ENCODE measurements at places on chromosomes 1 and 21.

GRCh38 chr1:151167116-151167515 lies 1.2 kb downstream of the SCNM1 start:
- DNase-seq, result no peak

DNA sequence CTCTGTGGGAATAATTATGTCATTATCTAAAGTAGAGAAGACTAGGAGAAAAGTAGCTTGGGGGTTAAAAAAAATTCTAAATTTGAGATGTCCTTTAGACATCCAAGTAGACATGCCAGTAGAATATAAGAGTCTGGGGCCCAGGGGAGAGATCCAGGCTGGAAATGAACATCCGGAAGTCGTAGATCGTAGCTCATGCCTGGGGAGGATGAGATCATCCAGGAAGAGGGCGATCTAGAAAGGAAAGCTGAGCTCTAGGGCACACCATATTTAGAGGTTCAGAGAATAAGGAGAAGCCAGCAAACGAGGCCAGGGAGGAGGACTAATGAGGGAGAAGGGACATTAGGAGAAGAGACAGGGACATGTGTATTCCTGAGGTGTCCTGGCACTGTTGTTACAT lies 12.2 kb downstream of the NGF start:
- DNase-seq, result no peak

- DNase-seq, result no peak
Measured at GRCh38 chr1:4425892-4426291, 228.5 kb upstream of the AJAP1 start.

GRCh38 chr1:119958223-119958622 lies 61.9 kb upstream of the ADAM30 start:
- no peak for DNase-seq

GRCh38 chr1:94986783-94987182 lies 59.9 kb upstream of the CNN3 start:
- DNase-seq, result no peak

GRCh38 chr1:235513495-235514366 lies 9.5 kb upstream of the B3GALNT2 start:
- DNase-seq, result peak; percentile 47

DNA sequence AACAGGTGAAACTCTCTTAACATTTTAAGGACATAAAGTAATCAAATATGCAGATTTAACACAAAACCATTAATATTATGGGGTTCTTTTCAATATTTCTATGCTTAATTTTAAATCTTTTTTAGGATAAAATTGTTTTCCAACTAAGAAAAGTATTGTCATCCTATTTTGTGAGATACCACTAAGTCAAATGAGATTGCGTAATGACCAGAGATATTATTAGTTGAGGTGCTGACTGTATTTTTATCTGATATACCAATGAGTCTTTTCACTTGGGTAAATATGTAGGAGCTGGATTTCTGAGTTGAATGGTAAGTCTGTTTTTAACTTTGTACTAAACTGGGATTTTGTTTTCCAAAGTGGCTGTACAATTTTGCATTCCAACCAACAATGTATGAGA lies 25.4 kb downstream of the LEPR start:
- no peak for DNase-seq

DNA sequence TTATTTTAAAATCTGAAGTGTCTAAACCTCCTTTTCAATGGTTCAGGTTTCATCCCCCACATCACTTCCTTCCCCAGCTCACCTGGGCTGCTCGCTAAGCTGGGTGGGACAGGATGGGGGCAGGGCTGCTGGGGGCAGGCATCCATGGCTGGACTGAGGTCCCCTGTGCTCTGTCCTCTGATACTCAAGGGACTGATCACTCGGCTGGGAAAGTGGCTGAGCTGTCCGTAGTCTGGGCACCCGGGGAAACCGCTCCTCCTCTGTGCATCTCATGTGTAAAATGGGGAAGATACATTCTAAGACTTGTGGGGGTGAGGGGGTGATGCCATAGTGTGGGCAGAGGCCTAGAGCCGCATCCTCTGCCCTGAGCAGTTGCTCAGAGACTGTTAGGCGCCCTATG lies 411.2 kb downstream of the MATN1 start:
- no peak for DNase-seq

GRCh38 chr1:53066891-53067738 lies 5.1 kb downstream of the PODN start:
- DNase-seq, result no peak

GRCh38 chr21:28746166-28746565 lies 246.5 kb downstream of the LTN1 start:
- DNase-seq, result no peak

- no peak for DNase-seq
Measured at GRCh38 chr1:5601516-5601915, 390.7 kb downstream of the NPHP4 start.

GRCh38 chr1:244836135-244836521 lies 670 bp downstream of the COX20 start:
- DNase-seq, result no peak

DNA sequence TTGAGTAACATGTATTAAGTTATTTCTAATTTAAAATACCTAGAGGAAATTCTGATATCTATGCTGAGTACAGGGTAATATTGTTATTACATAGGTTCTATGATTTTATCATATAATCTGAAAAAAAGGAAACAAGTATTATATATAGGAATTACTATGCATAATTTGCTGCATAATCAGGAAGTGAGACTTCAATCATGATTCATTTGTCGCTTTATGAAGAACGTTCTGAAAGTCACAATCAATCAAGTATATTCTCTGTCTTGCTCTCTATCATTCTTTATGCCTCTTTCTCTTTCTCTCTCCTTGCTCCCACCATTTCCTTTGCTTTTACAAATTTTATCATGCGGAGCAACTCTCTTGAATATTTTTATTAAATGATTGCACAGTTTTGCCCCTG lies 1130.3 kb downstream of the PLA2G4A start:
- no peak for DNase-seq

- DNase-seq, result no peak
Measured at GRCh38 chr1:21764615-21765423, 18.1 kb downstream of the USP48 start.

DNA sequence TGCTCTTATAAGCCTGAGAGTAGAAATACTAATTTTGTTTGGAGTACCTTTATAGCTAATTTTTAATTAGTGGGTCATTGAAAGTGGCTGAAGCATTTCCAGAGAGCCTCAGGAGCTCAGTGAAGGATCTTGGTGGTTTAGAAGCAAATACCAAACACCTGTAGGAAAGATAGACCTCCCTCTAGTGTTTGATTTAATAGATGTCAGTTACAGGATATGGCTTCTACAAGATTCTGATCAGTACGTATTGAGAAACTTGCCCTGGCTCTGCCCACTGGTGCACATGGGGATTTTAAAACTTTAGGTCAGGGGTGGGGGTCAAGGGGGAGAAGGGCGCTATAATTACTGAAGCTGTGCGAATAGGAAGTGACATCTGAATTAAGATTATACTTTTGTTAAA lies 122.2 kb downstream of the POU2F1 start:
- DNase-seq, result no peak

GRCh38 chr1:116580446-116581322 lies 9.9 kb upstream of the CD58 start:
- DNase-seq, result no peak

GRCh38 chr1:16207318-16208269 lies 4.9 kb downstream of the ARHGEF19 start:
- no peak for DNase-seq

DNA sequence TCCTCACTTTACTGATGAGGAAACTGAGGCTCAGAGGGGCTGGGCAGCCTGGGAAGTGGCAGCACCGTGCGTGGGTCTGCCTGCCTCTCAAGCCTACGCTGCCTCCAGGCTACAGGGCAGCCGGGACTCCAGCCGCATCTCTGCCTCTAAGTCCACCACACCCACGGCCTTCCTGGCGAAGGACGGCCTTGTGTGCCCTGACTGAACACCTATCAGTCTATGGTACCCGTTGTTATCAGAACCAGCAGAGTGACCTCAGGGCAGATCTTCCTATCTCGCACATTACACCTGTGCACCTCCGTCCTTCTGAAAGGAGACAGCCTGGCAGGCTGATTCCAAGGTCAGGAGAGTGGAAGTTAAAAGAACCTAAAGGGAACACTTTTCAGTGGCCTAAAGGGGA lies 35.7 kb upstream of the SLC30A1 start:
- no peak for DNase-seq

- DNase-seq, result peak; percentile 56
Measured at GRCh38 chr1:175192111-175192629, 406 bp downstream of the KIAA0040 start.

DNA sequence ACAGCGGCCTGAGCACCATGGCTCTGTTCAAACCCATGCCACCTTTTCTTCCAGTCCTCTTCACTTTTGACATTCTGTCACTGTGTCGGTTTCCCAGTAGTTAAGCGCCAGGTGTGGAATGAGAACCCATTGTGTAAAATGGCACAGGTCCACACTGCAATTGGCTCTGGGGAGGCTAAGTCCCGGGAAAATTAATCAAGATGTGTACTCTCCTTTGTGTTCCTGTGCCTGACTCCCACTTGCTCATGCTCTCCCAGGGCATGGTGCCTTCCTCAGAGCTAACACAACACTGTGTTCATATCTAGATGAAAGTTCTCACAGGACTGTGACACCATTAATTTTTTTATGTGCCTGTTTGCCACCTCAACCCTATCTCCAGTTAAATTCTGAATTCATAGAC lies 59.0 kb upstream of the BTG3 start:
- DNase-seq, result no peak

DNA sequence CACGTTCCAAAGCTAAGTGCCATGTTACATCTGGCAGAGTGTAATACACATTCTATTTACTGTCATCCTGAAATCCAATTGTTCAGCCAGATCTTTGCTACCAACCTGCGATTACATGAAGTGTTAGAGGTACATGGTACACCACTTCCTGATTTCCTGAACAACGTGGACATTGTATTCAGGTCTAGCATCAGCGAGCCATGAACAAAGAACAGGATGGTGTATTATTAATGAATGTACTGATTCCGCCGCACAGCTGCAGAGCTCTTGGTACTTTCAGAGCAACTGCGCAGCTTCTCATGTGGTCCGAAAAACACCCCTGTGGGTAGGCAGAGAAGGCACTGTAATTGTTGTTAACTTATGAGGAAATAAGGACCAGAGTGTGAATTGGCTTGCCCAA lies 511.4 kb downstream of the AJAP1 start:
- no peak for DNase-seq

DNA sequence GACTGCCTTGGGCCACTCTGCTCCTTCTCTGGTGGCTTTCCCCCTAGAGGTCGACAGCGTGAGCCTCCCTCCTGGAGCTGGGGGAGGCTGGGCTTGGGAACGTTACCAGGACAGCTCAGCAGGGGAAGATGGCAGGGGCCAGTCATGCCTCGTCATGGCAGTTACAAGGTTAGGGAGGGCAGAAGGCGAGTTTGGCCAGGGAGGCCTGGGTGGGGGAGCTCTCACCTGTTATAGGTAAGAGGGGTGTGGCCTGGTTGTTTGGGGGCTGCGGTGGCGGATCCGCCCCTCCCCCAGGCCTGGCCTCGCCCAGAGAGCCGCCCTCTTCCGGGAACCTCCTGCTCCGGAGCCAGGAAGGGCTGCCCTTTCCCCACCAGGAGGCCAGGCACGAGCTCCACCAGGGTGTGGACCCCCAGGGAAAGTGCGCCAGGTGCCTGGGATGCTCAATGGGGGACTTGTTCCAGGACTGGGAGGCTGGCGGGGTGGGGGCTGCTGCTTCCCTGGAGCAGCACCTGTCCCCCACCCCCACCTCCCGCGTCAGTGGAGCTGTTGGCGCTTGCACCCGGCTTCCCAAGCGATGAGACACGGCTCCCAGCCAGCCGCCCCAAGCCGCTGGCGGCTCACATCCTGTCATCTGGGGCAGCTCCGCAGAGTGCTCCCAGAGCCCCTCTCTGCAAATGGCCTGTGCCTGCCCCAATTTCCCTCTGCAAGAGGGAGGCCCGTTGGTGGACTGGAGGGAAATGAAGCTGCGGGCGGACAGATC lies 23.6 kb upstream of the PKP1 start:
- DNase-seq, result no peak

- no peak for DNase-seq
Measured at GRCh38 chr1:175209493-175209921, 16.9 kb upstream of the KIAA0040 start.

DNA sequence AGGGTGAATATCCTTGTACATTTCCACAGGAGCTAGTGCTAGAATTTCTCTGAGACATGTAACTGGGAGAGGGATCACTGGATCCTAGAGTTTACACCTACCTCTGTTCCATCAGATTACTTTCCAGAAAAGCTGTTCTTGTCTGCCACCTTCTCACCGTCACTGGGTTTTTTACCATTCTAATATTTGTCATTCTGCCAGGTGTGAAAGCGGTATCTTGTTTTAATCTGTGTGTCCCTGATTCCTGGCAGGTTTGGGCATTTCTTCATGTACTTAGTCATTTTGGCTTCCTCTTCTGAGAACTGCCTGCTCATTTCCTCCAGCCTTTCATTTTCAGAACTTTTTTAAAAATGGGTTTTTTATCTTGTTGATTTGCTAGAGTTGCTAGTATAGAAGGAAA lies 5.1 kb downstream of the PMF1 start:
- DNase-seq, result no peak

DNA sequence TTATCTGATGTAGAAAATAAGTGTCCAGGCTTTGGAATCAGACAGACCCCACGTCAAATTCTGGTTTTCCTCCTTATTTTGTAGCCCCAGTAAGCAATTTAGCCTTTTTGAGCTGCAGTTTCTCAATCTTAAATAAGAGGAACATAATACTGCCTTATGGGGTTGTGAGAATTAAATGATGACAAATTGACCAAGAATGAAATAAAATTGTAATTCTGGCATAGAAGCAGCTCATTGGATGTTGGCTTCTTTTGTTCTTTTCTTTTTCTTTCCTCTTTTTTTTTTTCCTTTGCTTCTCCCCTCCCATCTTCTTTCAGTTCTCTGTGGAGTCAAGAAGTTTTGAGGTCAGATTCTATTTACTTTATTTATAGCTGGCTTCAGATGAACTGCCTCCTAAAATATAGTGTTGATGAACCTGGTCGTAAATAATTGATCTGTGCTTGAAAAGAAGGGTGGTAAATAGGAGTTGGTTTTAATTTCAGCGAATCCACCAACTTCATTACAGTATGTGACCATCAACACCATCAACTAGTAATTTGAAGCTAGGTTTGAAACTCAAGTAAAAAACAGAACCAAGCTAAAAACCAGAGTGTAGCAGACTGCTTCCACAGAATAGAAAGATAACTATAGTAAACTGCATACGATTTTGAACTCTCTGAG lies 81.1 kb downstream of the CACHD1 start:
- no peak for DNase-seq

GRCh38 chr1:200960948-200961340 lies 62.6 kb downstream of the KIF21B start:
- no peak for DNase-seq

GRCh38 chr21:43339668-43340067 lies 87.3 kb downstream of the SIK1 start:
- no peak for DNase-seq
